ENCODE measurements at places on chromosomes 5 and 9.
A peak's percentile ranks its signal among the peaks of the same experiment; 100 is the strongest.

GRCh38 chr9:137255448-137256114 is 454 bp downstream of the NELFB start:
- peak; percentile 77 for DNase-seq

- DNase-seq: no peak
Observed at GRCh38 chr5:132070460-132071337, 2.9 kb upstream of the CSF2 start.

- no peak for DNase-seq
Observed at GRCh38 chr5:63341442-63341841, 620.8 kb downstream of the HTR1A start.

GRCh38 chr5:166594567-166594966 is 1696.9 kb upstream of the WWC1 start:
- DNase-seq: no peak

DNA sequence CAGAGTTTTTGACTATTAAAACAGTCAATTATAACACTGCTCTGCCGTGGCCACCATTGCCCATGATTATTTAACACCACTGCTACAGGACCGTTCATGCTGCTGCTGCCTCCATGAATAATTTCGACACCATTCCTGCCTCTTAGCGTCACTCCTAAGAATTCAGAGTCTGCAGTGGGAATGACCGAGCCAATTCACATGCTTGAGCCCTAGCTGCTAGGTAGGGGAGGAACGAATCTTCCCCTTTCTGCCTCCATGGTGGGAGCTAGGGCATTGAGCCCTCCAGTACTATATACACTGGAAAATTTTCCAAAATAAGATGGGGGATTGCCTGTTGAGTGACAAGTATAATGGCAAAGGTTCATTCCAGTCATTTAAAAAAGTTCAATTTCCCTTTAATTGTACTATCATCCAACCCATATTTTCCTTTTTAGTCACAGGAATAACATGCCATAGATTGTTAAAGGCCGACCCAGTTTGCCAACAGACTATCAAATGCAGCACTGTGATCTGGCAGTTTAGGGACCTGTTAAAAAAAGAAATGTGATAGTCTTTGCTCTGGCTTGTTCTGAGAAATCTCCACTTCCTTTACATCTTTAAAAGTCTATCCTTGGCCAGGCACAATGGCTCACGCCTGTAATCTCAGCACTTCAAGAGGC is 13.5 kb upstream of the B4GALT1 start:
- peak; percentile 17 for DNase-seq

DNA sequence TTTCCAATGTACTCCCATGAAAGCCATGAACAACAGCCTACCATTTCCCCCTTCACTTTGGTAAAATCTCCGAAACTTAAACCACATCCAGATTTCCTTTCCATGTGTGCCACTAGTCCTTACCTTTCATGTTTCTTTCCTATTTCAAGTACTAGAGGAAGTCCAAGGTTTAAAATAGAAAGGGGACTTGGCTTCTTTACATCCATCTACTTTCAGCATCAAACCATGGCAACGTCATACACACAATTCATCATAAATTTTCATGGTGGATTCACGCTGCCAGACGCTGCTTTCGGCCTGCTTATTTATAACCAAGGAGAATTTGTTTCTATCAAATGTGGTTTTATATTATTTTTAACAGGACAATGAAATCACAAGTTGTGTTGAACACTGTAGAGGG is 58.7 kb upstream of the ZNF622 start:
- no peak for DNase-seq

- no peak for DNase-seq
Observed at GRCh38 chr5:81948349-81948748, 23.5 kb upstream of the ATG10 start.

DNA sequence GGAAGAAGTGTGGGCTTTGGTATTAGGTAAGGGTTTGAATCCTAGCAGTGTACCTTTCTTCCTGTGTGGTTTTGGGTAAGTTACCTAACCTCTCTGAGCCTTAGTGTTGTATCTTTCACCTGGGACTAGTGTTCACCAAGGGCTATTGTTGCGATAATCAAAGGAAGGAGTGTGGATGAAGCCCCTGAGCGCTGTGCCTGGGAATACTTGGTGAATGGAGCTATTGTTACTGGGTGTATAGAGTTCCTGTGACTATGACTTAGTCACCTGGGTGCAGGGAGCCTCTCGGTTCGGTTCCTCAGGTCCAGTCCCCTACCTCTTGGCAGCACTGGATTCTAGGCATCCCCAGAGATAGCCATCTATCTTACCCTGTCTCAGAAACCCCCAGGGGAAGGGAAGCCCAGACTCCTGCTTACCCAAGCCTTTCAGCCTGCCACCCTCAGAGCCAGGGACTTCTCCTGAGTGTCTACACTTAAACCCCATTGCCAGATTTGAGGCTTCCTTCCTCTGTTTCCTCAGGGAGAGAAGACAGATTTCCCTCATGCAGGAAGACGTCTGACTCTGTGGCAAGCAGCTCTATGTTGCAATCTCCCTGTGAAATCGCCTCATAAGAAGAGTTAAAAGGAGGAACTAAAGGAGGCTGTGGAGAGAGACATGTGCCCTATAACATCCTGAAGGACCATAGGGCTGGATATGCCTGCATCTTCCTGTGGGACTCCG is 181.0 kb upstream of the PITX1 start:
- DNase-seq: peak; percentile 39

DNA sequence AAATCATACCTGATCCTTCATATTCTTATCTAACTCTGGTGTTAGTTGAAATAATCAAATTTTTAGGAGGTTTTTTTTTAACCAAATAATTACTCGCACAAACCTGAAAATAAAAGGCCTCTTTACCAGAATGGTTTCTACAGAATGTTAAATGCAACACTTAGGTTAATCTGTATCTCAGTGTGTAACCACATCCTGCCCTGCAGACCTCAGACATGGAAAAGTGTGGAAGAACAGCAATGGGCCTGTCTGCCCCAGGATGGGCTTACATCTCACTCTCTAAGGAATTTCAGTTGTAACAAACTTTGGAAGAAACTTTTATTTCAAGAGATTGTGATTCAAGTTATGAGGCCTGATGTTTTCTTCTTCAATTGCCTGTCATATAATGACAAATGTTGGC is 32.5 kb upstream of the MIER3 start:
- no peak for DNase-seq

GRCh38 chr5:6722015-6722414 is 8.8 kb downstream of the TENT4A start:
- DNase-seq: peak; percentile 29

- DNase-seq: peak; percentile 69
Observed at GRCh38 chr5:41869151-41869723, 988 bp downstream of the OXCT1 start.

- DNase-seq: no peak
Observed at GRCh38 chr5:168011096-168011495, 280.3 kb upstream of the WWC1 start.

- DNase-seq: no peak
Observed at GRCh38 chr5:92574023-92574422, 1007.0 kb downstream of the NR2F1-AS1 start.

- no peak for DNase-seq
Observed at GRCh38 chr9:133959966-133960567, 32.1 kb downstream of the VAV2 start.

GRCh38 chr5:96649681-96650540 is 12.3 kb upstream of the CAST start:
- DNase-seq: no peak

GRCh38 chr9:136539427-136540421 is 6.1 kb downstream of the NOTCH1 start:
- DNase-seq: peak; percentile 94

GRCh38 chr9:126532489-126532888 is 81.2 kb upstream of the LMX1B start:
- no peak for DNase-seq

DNA sequence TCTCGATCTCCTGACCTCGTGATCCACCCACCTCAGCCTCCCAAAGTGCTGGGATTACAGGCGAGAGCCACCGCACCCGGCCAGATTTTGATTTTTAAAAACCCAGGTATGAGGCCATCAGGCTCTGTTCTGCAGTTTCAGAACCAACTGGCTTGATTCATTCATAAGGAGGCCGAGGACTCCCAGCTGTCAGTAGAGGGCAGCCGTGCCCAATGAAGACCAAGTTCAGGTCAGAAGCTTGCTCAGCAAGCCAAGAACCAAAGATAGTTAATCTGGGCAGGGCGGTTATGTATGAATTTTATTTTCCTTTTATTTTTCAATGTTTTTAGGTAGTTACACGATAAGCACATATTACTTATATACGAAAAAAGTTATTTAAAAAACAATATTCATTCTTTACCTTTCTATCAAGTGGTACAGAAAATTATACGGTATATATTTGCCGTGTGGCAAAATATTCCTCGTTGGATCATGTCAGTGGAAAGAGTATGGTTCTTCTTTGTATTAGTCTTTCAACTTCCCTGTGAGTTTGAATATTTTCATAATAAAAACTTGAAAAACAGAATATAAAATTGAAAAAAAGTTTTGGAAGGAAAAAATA is 18.0 kb downstream of the MGAT1 start:
- DNase-seq: peak; percentile 64

- no peak for DNase-seq
Observed at GRCh38 chr9:78289474-78289873, 7.5 kb upstream of the PSAT1 start.

GRCh38 chr5:67639313-67639712 is 442.7 kb upstream of the CD180 start:
- DNase-seq: no peak

DNA sequence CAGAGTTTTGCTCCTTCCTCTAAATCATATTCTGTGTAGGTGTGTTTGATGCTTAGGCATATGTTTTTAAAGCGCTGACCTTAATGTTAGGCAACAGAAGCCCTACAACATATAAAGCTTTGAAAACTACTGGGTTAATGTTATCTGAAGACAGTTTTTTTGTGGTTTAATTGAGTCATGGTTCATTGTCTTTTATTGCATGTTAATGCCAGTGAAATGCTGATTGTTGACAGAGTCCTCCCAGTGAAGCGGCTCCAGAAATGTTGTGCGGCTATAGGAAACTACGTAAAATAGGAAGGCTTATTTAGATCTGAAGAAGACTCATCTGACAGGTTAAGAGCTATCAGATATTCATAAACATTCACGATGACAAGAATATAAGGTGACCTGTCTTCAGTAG is 424.6 kb downstream of the CCDC171 start:
- no peak for DNase-seq

- DNase-seq: no peak
Observed at GRCh38 chr5:149823375-149823774, 93.3 kb downstream of the PPARGC1B start.

DNA sequence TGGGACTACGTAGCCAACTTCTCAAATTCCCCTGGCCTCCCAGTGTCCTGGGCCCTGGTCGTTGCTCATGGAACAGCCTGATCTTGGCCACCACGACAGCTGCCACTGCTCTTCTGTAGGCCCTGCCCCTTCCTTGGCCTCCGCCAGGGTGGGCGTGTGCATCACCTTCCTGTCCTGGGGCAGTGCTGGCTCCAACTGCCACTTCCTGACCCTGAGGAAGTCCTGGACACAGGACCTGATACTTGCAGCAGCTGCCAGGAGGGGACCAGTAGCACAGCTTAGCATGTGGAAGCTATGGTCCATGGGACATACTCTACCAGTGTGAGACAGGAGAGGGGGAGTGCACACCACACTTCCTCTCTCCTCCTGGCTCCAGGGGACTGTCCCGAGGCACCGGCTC is 145.2 kb downstream of the TENT4A start:
- DNase-seq: no peak

GRCh38 chr5:91212714-91213092 is 170.4 kb downstream of the ARRDC3 start:
- no peak for DNase-seq

GRCh38 chr5:92749943-92750342 is 831.1 kb downstream of the NR2F1-AS1 start:
- no peak for DNase-seq

DNA sequence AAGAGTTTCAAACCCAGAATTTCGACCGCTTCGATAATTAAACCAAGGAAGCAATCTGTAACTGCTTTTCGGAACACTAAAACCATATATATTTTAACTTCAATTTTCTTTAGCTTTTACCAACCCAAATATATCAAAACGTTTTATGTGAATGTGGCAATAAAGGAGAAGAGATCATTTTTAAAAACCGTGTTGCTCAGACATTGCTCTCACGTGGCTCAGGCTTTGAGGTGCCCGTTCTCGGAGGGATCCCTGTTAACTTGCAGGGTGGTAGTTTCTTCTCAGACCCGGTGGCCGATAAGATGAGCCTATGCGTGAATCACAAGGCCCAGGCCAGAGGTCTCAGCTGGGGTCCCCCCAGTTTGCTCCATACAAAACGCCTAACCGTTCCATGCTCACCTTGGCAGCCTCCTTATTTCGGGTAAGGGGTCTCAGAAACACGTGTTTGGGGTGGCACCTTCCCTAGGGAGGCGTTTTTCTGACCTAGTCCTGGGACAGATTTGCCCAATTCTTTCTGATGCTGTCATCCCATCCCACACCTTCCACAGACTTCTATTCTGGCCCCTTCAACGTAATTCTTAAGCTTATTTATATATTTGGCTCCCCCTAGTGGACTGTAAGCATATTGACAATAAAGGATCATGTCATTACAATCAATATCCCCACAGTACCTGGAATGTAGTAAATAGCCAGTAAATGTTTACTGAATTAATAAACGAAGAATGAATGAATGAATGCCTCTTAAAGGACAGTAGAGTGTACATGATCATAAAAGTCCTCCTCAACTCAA is 48.1 kb downstream of the THBS4 start:
- peak; percentile 76 for DNase-seq

DNA sequence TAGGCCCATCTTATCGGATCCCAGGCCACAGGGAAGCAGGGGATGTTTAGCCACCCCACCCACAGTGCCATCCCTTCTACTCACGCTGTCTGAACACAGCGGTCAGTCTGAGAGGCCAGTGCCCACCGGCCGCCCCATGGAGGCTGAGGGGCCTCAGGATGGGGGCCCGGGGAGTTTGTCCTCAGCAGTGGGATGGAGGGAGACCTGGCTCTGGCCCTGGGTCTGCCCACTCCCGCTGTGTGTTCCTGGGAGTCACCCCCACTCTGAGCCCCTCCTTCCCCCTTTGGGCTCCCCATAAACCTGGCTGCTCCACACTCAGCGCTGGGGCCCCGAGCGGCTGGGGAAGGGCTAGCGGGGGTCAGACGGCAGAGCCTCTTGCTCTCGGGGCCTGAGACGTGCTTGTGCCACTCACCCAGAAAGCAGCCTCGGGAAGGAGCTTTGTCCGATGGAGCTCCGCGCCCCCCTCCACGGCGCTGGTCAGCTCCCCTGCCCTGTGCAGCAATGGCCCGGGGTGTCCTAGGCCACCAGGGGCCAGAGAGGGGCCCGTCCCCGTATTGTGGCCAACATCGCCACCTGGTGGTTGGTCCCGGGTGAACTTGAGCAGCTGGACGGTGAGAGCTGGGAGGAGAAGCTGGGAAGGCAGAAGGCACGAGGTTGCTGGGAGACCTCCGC is 10.9 kb upstream of the LAMC3 start:
- peak; percentile 87 for DNase-seq

DNA sequence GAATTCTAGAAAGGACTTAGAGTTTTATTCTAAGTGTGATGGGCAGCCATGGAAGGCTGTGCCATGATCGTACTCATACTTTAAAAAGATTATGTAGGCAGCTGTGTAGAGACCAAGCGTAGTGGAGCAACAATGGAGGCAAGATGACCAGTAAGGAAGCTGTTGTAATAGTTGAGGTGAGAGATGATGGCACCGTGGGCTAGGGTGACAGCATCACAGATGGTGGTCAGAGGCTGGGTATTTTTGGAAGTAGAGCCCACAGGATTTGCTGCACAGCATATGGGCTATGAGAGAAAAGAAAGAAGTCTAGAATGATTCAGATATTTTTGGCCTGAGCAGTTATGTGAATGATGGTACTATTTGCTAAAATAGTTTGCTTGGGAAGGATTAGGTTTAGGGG is 7.7 kb downstream of the ARHGAP26 start:
- no peak for DNase-seq

GRCh38 chr5:36875051-36875789 is 1.3 kb upstream of the NIPBL start:
- DNase-seq: peak; percentile 77
